ENCODE measurements at places on chromosomes 7 and 10.

GRCh38 chr10:59537501-59537900 lies 172.1 kb downstream of the SLC16A9 start:
- DNase-seq: no peak

DNA sequence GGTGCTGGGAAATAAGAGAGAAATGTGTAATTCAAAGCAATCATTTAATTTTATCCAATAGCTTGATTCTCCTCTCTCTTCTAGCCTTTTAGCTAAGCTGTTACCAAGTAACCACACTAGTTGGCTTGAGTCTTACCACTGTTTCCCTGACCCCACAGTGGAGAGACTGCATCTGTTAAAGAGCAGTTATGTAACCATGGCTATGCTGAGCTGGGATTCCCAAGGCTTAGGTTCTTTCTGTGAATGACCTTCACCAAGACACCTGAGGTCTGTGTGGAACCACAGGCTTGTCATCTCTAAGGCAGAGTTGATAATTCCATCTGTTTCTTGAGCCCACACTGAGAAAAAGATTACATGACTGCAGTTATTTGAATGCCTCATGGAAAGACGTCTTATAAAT lies 47.7 kb upstream of the ATRNL1 start:
- no peak for DNase-seq

GRCh38 chr10:132386419-132386831 lies 10.6 kb upstream of the PWWP2B start:
- DNase-seq: no peak

- DNase-seq: no peak
Observed at GRCh38 chr7:48976850-48977249, 52.5 kb downstream of the CDC14C start.

GRCh38 chr7:149404396-149404795 lies 56.5 kb downstream of the ZNF777 start:
- no peak for DNase-seq

- no peak for DNase-seq
Observed at GRCh38 chr7:101718363-101719122, 89.4 kb upstream of the MYL10 start.
